CD4-positive, alpha-beta T cell treated with Interleukin-17A for 4 hours (primary cell): ENCODE measurements at places on chromosomes 3 and 15.

DNA sequence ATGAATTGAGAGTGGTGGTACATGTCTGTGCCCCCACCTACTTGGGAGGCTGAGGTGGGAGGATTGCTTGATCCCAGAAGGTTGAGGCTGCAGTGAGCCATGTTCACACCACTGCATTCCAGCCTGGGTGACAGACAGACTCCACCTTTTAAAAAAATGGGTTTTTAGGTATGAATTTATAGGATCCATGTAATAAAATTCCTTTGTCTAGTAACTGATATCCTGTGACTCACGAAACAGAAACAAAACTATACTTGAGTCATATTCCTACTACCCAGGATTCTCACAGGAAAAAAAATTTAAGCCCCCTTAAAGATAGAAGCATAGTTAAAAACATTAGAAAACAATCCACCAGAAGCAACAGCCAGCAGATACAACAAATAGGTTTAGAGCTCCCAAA, 10.0 kb upstream of the CRTC3 start:
- DNase-seq: no peak

DNA sequence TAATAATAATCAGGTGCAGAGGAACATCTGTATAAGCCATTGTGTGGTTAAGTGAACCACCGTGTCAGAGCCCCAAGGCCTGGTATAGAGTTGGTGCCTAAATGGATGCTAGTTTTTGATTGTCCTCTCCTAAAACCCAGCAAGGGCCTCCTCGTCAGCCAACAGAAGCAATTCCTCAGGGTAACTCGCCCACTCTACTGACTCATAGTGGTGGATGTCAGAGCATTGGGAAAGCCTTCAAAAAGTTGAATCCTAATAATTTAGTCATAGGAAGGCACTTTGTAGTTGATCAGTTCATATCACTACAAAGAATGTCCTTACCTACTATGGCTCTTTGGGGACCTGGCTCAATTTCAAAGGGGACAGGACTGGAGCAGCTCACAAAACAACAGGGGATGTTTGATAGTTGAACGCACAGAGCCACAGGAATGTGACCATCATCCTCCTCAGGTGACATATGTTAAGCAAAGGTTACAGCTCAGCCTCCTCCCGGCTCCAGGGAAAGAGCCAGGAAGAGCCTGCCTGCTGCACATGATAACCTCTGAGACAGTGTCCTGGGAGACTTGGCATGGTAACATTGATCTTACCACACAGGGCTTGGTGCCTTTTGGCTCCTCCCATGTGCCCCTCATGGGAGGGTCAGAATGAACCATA, 338.7 kb downstream of the CLSTN2 start:
- no peak for DNase-seq

- DNase-seq: no peak
Observed at GRCh38 chr15:25057574-25057973, 102.8 kb downstream of the SNRPN start.

GRCh38 chr3:115623044-115623868, at the start of gene GAP43:
Gene GAP43, plus strand, starts transcription at chr3:115623510. Its CDS starts 180 bp downstream, at chr3:115623690.
- no peak for DNase-seq

- DNase-seq: no peak
Observed at GRCh38 chr3:16788440-16789056, 96.2 kb upstream of the PLCL2 start.

GRCh38 chr3:104510131-104510849, 856.4 kb upstream of the ALCAM start:
- DNase-seq: no peak

DNA sequence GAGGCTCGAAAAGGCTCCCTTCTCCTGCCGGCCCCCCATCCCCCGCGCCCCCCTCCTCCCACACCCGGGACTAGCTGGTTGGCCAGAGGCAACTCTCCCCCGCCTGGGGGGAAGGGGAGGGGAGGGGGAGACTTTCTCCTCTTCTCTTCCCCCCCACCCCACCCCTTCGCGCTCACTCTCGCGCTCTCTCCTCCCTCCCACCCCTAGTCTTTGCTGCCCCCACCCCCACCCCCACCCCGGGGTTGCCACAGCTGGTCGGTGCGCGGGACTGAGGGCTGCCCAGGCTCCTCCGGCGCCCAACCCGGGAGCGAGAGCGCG, 710 bp downstream of the MECOM start:
- no peak for DNase-seq

DNA sequence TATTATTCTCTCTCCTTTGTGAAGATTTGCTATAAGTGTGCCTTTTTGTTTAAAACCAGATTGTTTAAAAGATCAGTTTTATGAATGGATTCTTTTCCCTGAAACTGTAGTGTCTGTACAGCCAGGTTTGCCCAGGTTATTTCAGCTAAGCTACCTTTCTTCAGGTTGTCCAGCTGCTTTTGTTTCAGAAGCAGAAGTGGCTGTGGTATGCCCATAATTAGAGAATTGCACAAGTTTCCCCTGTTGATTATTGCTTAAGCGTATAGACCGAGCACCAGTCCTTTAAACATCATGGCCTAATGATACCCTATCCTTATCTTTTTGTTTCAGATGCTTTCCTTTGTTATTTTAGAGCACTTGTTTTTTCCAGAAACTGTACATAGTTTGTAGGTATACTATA, 10.2 kb downstream of the ASB7 start:
- DNase-seq: no peak

- DNase-seq: no peak
Observed at GRCh38 chr3:101865751-101866509, 16.6 kb downstream of the NFKBIZ start.

DNA sequence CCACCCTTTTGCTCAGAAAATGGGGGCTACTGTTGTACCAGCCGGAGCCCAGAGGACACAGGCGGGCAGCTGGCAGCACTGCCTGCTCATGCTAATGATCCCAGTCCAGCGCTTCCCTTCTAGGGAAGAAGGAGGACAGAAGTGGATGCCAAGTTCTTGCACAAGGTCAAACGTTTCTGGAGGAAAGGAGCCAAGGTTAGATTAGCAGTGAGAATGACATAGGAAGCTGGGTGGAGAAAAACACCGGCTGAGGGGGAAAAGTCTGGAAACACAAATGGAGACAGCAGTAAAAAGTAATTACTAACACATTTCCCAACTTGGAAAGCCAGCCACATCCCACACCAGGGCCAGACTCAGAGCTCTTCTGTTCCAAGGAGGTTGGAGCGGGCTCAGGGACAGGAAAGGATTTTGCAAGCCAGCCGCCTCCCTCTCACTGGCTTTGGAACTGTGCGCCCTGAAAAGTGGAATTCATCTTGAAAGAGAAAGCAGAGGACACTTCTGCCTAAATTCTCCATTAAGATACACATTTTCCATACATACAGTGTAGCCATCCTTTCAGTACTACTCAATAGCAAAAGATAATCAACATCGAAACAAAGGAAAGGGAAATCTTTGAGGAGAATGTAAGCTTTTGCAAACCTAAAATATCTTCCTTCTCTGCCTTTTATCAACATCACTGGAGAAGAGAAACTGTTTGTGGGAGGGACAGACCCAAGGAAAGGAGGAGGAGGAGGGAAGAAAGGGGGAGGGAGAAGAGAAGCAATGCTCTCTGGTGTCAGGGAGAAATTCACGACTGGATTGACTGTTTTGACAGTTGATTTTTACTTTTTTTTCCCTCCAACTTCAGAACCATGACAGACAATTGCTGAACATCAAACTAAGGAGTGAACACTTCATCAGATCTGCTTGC, 133.6 kb downstream of the CD47 start:
- no peak for DNase-seq

DNA sequence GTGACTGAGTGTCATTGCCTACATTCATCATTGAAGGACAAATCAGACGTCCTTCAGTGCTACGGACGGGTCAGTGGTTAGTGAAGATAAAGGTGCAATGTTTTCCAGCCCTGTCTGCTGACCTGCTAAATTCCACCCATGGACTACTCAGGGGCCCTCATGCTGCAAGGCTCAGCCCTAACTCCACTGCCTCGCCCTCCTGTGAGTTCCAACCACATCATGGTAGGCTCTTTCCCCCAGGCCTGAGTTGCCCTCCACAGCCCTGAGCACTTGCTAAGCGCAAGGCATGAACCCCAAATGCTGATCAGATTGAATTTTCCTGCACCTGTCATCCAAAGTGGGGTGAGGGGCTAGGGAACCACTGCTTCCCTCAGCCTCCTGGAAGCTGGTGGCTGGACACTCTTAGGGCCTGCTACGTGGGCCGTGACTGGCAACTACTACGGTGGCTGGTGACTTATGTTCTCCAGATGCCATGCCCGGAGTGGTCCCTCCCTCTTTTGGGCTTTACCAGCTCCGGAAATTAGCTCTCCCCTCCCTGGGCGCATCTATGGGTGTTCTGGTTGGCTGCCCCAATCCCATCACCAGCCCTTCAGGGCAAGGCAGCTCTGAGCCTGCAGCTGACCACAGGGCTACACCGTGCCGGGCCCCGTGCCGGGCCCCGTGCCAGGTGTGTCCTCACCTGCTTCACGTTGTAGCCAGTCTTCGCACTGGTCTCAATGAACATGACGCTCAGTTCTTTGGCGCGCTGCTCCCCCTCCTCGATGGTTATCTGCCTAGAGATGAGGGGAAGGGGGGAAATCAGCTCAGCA, 32.1 kb downstream of the SRPRB start:
- no peak for DNase-seq

GRCh38 chr3:46321461-46322104, 32.3 kb upstream of the CCR2 start:
- no peak for DNase-seq

- DNase-seq: no peak
Observed at GRCh38 chr3:11536936-11537612, 106.6 kb downstream of the VGLL4 start.

- no peak for DNase-seq
Observed at GRCh38 chr15:81893182-81893835, 152.5 kb downstream of the MEX3B start.

GRCh38 chr15:71715914-71716313, 94.4 kb upstream of the NR2E3 start:
- DNase-seq: no peak

- no peak for DNase-seq
Observed at GRCh38 chr3:134007819-134008218, 21.9 kb downstream of the SLCO2A1 start.

GRCh38 chr3:117798221-117798620, 1088.6 kb downstream of the TUSC7 start:
- no peak for DNase-seq

DNA sequence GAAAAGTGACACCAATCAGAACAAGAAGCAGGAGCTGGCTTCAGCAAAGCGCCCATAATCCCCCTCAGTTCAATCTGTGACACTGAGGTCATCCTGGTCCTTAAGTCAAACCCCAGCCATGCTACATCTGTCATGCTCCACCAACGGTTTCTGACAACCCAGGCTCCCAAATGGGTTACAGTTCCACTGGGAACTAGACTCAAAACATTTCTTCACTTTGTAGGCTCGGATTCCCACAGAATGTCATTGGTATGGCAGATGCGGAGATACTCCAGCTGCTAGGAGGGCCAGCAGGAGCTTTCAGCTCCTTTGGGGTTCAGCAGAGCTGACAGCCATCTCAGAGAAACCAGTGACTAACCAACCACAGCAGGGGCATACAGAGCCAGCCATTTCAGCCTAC, 48.9 kb downstream of the SUMF1 start:
- DNase-seq: no peak

DNA sequence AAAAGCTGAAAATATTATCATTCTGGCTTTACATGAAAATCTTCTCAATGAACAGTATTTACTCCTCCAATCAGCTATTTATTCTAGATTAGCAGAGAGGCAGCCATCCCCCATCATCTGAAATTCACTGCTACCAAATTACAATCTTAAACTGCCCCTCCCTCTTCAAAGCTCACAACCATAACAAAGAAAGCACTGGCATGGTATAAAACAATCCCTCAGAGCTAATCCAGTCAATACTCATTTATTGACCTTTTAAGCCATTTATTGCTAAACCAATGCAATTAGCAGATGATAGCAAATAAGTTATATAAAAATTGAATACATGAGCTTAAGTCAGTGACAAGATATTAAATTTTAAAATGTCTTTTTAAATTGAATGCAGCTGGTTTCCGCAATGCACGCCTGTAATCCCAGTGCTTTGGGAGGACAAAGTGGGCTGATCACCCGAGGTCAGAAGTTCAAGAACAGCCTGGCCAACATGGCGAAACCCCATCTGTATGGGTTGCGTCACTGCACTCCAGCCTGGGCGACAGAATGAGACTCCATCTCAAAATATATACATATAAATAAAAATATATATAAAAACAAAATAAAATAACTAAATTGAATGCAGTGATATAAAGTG, 12.1 kb downstream of the SLC4A7 start:
- DNase-seq: no peak

- no peak for DNase-seq
Observed at GRCh38 chr3:168574455-168575158, 478.9 kb upstream of the GOLIM4 start.

GRCh38 chr3:131608296-131608695, 105.5 kb upstream of the MRPL3 start:
- no peak for DNase-seq

DNA sequence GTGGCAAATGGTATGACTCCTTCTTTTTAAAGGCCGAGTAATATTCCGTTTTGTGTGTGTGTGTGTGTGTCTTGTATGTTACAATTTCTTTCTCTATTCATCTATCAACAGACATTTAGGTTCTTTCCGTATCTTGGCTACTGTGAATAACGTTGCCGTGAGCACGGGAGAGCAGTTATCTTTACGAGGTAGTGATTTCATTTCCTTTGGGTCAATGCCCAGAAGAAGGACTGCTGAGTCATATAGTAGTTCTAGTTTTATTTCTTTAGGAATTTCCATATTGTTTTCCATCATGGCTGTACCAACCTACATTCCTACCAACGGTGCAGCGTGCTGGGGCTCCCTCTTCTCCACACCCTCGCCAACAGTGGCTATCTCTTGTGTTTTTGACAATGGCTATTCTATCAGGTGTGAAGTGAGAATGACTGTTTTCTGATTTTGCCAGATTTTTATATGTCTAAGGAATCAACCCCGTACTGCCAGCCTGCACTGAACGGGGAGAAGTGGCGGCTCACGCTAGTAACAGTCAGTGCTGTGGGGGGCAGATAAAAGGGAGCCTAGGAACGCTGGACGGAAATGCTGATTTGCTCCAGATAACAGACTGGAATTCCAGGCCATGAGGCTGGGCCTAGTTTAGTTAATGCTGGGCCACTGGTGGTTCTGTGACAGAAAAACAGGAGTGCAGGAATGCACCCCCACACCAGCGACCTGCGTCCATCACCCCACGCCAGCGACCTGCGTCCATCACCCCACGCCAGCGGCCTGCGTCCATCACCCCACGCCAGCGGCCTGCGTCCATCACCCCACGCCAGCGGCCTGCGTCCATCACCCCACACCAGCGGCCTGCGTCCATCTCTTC, 168.1 kb downstream of the XXYLT1 start:
- DNase-seq: no peak
